ENCODE measurements at places on chromosomes 6 and 20.

DNA sequence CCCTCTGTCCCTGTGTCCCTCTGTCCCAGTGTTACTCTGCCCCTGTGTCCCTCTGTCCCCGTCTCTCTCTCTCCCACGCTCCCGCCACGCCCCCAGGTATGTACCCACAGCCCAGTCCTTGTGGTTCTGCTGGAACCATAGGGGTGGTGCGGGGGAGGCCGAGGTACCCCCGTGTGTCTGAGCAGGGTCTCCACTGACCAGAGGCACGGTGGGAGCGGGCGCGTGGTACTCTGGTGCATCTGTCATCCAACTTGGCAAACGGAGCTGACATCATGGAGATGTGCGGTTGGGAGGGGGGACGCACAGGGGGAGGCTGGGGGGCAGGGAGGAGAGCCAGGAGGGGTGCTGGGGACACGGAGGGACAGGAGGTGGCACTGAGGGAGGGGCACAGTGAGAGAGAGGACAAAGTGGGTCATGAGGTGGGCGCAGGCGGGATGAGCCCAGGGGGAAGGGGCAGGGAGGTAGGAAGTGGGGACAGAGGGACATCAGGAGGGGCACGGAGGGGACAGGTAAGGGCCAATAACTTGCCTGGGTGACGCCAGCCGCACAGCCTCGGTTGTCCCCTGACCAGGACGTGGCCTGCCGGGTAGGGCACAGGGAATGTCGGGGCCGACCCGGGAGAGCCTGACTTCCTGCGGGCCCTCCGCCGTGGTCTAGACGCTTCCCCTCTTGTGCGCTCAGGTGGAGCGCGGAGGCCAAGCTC is 163.6 kb upstream of the PDE10A start:
- no peak for DNase-seq

DNA sequence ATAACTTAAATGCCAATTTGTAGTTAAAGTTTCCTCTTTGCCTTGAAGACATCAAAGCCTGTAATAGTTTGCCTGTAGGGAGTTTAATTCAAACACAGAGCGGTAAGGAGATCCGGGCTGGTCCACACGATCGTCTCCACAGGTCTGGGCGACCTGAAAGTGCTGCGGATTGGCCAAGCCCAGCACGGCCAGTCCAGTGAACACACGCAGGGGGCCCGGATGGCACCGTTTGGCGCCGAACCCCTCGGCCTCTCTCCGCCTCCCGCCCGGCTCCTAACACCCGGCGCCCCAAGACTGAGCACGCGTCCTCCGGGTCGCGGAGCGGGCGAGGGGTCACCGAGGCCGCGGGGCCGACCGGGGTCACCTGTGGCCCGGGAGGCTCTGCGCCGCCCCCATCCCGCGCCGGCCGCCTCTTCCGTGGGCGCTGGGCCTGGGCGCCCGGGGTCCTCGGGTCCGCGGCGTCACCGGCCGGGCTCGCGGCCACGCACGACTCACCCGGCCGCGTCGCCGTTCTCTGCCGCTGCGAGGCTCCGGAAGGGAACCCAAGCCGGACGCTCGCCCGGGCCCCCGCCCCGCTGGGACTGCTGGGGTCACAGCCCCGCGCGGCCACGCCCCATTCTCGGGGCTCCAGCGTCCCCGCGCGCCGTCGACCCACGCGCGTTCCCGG is 481 bp downstream of the SERPINB6 start:
- DNase-seq = no peak

DNA sequence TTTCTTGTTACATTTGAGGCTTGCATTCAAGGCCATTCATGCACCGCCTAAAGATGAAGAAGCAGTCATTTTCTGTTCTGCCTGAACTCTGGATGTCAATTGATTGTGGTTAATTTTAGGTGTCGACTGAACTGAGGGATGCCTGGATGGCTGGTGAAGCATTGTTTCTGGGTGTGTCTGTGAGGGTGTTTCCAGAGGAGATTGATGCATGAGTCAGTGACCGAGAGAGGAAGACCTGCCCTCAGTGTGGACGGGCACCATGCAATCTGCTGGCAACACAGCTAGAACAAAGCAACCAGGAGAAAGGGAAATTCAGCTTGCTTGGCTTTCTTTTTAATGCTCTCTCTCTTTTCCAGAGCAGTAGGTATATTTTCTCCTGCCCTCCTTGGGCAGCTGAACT is 164.1 kb upstream of the ECI2 start:
- no peak for DNase-seq

- no peak for DNase-seq
Observed at GRCh38 chr20:24683676-24684075, 214.2 kb downstream of the SYNDIG1 start.

All from stimulated activated CD4-positive, alpha-beta T cell treated with anti-CD3 and anti-CD28 coated beads, Interleukin-1b, Interleukin-23, amount 100 ng/mL, for 1 hour (primary cell).